Effector memory CD8-positive, alpha-beta T cell (primary cell): ENCODE measurements at places on chromosomes 16 and 17.

DNA sequence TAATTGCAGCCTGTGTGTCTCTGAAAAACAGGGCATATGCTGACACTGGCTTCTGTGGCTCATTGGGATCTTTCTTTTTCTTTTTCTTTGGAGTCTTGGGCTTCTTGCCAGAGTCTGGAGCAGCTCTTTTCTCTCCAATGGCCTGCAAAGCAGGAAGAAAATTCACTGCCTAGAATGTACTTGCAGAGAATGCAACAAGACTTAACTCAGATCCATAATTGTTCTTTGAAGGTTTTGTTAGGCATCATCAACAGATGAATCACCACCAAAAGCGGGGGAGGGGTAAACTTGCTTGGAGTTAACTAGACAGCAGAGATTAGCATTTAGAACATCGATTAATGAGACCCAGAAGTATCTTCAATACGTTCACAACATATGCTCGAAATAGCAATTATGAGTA, 100.9 kb downstream of the TOX3 start:
- DNase-seq, result no peak

- no peak for DNase-seq
Observed at GRCh38 chr17:31405890-31406371, 14.5 kb downstream of the RAB11FIP4 start.

GRCh38 chr17:29252101-29252791, 5.6 kb downstream of the CRYBA1 start:
- DNase-seq, result no peak

- DNase-seq, result no peak
Observed at GRCh38 chr16:49639739-49640431, 216.0 kb downstream of the ZNF423 start.

GRCh38 chr16:85229869-85230462, 117.7 kb upstream of the CIBAR2 start:
- DNase-seq, result no peak

- DNase-seq, result no peak
Observed at GRCh38 chr16:27450196-27450549, 48.2 kb downstream of the IL21R start.

GRCh38 chr16:4847774-4848587, 700 bp downstream of the UBN1 start:
- no peak for DNase-seq

DNA sequence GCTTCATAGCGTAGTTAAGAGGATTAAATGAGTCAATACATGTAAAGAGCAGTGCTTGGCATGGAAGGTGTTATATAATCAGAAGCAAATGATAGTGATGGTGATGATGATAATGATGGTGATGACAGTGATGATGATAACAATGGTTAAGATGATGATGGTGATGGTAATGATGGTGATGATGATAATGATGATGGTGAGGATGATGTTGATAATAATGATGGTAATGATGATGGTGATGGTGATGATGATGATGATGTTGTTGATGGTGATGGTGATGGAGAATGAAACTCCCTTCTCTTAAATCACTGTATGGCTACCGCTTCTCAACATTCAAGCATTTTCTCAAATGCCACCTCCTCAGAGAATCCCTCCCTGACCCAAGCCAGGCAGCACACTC, 190.5 kb downstream of the TMEM132E start:
- DNase-seq, result no peak

GRCh38 chr16:74623214-74623838, 16.4 kb upstream of the GLG1 start:
- no peak for DNase-seq

DNA sequence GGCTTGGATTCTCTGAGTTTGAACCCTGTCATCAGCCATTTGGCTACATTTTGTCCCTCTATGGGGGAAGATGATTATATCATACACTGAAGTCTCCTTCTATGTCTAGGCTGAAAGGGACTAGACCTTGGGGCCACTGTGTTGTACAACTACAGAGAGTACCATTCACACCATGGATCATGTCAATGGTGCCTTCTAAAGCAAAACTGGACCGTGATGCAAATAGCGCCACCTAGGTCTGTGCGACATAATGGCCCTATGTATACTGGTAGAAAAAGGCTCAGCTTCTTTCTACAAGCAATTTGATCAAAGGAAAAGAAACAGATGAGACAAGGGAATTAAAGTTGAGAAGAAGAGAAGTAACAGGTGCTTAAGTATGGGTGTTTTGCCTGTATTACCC, 100.7 kb downstream of the LYRM1 start:
- peak; percentile 4 for DNase-seq

DNA sequence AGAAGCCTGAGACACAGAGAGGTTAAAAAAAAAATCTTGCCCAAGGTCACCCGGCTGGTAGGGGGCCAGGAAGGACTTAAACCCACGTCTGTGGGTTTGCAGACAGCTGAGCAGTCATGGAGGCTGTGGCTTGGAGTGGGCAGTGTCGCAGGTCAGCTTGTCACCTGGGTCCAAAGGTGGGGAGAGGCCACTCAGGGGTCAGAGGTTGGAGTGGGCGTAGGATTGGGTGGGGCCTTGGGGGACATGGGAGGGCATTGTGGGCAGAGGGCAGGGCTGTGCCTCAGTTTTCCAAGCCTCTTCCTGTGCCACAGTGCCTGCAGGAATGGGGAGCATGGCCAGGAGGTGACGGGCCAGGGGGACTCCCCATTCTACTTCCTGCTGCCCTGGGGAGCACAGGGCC, 2.0 kb upstream of the NDRG4 start:
- DNase-seq, result no peak

DNA sequence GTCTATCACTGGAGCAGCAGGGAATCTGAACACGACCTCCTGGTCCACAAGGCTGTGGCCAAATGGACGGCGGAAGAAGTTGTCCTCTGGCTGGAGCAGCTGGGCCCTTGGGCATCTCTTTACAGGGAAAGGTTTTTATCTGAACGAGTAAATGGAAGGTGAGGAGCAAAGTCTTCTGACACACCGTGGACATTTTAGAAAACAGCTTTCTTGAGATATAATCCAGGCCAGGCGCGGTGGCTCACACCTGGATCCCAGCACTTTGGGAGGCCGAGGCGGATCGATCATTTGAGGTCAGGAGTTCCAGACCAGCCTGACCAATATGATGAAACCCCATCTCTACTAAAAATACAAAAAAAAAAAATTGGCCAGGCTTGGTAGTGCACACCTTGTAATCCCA, 17.1 kb downstream of the BFAR start:
- no peak for DNase-seq

DNA sequence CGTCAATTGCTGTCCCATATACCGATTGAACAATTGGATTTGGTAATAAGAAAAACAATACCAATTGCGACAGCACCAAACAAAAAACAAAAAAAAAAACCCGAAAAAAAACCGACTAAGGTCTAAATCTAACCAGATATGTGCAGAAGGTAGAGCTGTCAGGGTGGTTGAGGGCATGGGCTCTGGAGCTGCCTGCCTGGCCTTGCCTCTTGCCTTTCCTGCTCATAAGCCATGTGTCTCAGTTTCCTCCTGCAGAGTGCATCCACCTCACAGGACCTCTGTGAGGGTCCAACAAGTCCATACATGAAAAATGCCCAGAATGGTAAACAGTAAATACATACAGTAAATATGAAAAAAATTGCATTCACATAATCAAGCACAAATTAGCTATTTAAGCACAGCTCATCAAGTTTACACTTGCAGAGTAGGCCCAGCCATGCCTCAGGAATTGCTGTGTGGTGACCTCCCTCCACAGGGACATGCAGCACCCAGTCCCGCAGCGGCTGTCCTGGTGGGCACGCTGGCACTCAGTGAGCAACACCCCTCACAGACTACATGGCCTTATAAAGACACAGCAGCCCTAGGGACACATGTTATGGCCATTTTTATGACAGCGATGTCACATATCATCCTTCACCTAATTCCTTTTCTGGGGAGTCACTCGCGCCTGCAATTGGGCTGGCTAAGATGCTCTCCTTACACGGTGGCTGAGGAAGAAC, 17.9 kb downstream of the TBC1D28 start:
- no peak for DNase-seq

- no peak for DNase-seq
Observed at GRCh38 chr16:48680881-48681280, 70.9 kb upstream of the N4BP1 start.

GRCh38 chr16:17224879-17225281, 245.9 kb downstream of the XYLT1 start:
- DNase-seq, result peak; percentile 45

DNA sequence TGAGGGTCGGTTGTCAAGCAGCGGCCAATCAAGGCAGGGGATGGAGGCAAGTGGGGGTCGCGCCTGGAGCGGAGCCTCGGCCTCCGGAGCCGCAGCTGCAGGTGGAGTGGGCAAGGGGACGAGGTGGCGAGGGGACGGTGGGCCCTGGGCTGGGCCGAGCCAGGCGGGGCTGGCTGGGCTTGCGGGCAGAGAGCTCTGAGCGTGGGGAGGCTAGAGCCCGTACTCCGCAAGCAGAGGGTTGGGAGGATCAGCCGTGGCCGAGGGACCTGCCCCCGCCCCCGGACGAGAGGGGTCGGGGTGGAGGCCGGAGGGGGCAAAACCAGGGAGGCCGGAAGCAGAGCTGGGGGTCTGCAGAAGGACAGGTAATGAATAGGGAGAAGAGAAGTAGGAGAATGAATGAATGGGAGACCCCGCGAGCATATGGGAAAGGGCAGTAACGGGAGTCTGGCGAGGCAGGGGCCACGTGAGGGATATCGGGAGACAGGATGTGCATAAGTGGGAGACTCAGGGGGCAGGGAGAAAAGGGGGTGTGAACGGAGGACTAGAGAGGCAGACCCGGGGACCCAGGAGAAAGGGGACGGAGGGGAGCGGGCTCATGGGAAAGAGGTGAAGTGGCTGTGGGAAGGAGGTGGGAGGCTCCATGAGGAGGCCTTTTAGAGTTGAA, at the start of gene KATNB1:
Gene KATNB1, plus strand, starts transcription at position 16 of the 664 bp plus-strand sequence. CDS start 1,474 bp downstream, outside the sequence.
- no peak for DNase-seq

GRCh38 chr16:11613381-11614303, 26.9 kb upstream of the LITAF start:
- DNase-seq, result peak; percentile 31

DNA sequence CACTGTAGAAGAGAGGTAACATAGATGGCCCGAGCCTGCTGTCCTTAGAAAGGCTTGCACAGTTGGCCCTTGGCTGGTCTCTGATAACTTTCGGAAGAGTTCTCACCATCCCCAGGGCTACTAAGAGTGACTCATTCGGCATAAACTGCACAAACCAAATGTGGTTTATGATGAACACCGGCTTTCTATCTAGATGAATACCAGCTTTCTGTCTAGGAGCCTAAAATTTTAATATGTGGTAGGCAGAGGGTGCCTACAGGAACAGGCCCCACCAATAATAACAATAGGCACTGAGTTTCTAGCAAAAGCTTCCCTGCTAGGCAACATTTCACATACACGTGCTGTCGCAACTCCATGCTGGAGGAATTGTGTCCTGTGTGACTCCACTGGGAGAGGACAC, 15.4 kb downstream of the CNOT1 start:
- DNase-seq, result no peak

DNA sequence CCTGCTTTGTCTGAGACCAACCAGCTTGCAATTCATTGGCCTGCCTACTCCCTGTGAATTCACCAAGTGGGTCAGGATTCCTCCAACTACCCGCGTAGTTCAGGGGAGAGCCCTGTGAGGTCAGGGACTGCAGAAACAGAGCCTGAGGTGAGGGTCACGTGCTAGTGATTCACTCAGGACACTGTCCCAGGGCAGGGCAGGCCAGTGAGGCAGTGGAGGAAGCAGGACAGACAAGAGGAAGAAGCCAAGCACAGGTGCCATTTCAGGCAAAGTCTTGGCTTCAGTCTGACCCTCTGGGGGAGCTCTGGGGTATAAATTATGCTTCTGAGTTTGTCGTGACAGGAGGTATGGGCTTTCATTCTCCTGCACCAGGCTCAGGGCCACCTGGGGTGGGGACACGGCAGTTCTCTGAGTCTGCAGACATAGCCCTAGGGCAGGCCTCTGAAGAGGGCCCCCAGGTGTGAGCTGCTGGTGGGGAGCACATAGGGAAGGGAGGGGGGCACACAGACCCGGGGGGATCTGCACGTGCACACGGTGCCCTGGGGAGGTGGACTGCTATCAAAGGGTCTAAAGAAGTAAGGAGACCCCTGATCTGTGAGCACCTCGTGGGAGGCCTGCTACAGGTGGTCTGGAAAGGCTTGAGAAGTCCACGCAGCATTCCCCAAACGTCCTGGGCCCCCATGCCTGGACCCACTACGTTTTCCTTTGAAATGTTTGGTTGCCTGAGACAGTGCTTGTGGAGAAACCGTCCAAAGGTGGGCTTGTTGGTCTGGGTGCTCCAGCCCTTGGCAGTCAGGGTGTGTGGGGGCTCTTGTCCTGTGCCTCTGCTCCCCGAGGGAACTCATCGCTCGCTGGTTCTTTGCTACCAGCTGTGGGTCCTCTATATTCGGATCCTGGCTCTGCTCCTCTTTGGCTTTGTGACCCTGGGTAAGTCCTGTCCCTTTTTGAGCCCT, 46.4 kb downstream of the NKD1 start:
- DNase-seq, result no peak

- no peak for DNase-seq
Observed at GRCh38 chr16:70738083-70738977, 52.5 kb upstream of the MTSS2 start.

GRCh38 chr17:57622683-57623433, 122.2 kb downstream of the CCDC182 start:
- DNase-seq, result no peak

DNA sequence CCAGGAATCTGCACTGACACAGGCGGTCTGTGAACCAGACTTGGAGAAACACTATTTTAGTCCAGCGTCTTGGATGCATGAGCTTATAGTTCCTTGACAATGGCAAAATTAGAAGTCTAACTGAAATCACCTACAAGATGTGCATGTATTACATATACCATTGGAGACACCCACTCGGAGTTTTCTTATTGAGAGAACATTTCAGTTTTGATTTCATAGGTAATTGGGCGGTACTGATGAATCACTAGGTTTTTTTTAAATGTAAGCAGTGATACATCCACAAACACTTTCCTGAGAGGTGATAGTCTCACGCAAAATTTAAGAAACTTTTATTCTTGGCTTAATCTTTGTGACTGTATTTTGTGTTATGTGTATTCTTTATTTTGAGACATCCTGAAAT, 69.8 kb downstream of the PRKCA start:
- no peak for DNase-seq

DNA sequence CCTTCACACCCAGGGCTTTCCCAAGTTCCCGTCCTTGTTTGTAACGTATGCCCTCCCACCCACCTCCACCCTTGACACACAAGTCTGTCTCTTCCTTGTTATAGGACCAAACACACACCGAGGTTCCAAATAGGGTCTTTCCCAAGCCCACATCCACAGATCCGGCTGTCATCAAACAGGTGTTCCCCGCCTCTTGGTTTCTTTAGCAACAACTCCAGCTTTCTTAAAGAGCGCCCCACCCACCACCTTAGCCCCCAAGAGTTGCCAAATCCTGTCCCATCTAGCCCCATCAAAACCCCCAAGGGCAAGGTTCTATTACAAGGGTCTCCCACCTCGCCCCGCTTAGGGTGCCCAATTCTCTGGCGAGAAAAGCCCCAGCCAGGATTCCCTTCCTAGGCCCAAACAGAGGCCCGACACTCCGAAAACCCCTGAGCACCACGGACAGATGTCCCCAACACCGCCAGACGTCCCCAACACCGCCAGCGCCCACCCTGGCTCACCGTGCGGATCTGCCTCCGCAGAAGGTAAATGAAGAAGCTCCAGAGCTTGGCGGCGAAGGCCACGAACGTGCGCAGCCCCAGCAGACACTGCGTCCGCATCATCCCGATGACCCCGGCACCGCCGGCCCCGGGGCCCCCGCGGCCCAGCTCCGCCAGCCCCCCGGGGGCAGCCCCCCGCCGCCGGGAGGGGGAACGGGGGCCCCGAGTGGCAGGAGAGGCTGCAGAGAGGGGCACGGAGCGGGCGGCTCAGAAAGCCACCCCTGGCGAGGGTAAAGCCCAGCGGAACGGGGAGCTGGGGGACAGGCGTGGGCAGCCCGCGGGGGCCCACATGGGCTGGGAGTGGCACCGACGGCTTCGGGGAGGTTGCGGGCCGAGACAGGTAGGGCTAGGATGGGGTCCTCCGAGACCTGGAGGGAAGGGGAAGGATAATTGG, 573 bp downstream of the CTDNEP1 start:
- DNase-seq, result no peak
